ENCODE measurements at places on chromosomes 6 and 20.

DNA sequence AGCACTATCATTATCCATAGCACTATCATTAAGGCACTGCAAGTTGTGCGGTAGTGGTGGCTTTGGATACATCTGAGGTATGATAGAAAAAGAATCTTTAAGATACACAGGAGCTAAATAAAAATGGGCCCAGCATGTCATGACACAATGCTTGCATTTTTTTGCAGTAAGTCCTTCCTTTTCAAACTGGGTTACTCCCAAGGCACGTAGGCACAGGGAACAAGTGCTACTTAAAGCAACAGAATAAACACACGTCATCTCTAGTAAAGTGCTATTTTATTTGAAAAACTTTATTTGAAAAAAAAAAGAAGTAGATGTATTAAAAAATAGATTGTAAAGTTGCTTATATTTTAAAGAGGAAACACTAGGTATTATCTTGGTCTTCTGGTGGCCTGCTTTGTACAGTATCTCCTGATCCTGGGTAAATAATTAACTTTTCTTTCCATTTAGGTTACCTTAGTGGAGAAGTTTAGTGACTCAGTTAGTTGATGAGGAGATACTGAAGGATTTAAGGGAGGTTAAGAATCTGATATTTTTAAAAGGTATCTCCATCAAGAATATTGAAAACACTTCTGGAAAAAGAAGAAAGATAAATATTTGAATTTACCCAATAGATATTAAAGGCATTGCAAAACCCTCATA lies 129.6 kb downstream of the EDN1 start:
- DNase-seq: no peak

- DNase-seq: peak; percentile 28
Observed at GRCh38 chr6:37433657-37434271, 743 bp downstream of the CMTR1 start.

- no peak for DNase-seq
Observed at GRCh38 chr6:170091000-170091638, 199.8 kb downstream of the DLL1 start.

- no peak for DNase-seq
Observed at GRCh38 chr6:28060405-28060804, 20.0 kb upstream of the ZNF165 start.

DNA sequence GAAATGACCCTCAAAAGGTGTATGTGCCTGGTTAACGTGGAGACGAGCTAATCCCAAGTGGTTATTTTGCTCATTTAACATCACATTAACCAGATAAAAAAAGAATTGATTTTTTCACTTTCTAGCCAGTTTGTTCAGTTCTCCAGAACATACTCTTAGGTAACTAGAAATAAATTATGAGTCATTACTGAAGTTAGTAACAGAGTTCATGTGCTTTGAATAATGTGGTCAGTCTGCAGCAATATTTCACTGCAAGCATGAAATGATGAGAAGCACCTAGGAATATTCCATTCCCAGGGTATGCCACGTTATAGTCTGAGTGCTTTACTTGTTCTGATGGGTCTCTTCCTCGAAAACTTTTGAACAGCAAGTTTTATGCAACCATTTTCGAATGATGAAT lies 138.3 kb upstream of the INSM1 start:
- no peak for DNase-seq

DNA sequence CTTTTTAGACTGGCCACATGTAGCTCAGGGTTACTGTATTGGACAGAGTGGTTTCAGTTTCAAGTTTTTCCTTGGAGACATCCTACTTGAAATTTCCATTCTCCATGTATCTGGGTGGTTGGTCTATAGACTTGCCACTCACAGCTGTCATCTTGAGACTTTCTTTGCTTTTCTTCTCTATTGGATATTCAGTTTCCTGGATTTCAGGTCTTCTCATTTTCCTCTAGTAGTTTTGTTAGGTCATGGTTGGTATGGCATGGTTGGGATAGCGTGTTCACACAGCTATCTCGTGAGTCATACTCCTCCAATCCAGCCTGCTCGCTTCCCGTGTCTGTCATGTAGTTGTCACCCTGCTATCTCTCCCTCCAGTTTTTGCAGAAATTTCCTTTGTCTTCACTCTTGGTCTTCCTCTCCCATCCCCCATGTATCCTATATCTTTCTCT lies 48.3 kb downstream of the PTPN1 start:
- no peak for DNase-seq

- no peak for DNase-seq
Observed at GRCh38 chr20:14521436-14521835, 184.0 kb upstream of the FLRT3 start.

DNA sequence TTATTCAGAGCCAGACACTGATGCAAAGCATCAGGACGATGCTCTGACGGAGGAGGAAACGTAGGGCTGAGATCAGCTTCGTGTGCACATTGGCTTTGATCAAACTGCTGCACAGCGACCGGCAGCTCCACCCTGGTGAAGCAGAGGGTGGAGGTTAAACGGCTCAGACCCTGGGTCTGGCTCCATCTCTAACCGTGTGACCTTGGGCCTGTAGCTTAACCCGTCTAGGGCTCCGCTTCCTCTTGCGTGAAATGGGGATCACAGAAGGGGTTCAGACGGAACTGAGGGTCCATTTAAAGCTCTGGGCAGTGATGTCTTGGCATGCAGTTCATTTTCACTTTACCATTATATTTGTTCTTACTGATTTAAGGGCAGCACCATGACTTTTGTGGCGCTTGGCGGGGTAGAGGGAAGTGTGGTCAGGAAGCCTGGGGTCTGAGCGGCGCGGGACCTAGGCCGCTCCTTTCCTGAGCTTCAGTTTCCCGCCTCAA lies 644 bp downstream of the RBL1 start:
- no peak for DNase-seq

DNA sequence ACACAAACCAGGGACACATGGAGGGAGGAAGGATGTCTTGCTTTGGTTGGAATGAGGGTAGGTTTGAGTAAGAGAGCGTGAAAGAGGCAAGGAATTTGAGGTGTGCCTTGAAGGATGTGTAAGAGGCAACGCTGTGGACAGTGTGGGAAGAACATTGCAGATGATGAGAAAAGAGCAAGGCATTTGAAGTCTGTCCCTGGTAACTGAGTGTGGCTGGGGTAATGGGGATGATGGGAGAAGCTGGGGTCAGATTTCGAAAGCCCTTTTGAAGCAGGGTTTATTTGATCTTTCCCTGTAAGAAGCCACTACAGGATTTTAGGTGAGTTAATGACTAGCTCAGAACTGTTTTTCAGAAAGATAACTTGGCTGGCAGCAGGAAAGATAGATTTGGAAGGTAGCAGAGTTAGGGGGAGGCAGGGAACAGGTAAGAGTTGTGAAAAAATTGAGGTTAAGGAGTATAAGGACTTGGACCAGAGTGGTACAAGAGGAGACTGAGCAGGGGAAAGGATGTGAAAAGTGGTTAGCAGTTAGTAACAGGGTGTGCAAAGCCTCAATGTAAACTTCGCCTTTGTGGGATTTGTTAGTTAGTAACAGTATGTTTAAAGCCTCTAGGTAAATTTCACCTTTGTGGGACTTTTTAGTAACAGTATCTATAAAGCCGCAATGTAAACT lies 17.7 kb downstream of the UTRN start:
- DNase-seq: no peak

GRCh38 chr20:24934101-24934661 lies 14.9 kb upstream of the CST7 start:
- DNase-seq: no peak

DNA sequence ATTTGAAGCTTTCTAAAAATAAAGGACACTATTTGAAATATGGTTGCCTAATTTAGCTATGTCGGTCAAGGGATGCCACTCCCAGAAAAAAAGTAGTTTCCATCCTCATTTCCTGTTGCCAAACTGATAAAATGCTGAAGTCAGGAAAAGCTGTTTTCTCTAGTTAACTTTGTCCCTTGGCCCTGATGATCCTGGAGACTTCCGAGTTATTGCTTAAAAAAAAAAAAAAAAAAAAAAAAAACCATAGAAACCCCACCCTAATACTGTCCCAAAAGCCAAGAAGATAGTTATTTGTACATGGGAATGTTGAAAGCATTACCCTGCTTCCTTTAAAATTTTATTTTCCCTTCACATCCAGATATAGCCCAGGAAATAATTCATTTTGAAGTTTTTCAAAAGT lies 236.7 kb downstream of the SOD2 start:
- DNase-seq: no peak

DNA sequence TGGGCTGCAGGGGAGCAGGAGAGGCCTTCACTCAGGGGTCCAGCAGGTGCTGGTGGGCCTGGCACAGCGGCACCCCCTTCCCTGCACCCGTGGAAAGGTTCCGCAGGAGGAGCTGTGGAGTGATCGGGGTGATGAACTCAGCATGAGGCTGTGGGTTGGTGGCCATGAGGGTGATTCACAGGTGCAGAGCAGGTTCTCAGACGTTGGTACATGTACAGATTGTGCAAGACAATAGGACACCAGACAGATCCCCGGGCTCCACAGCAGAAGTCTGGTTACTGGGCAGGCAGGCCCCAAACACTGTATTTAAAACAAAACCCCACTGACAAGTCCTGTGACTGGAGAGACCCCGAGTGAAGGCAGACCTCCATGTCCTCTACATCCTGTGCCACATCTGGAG lies 151.6 kb upstream of the CDH4 start:
- DNase-seq: no peak

DNA sequence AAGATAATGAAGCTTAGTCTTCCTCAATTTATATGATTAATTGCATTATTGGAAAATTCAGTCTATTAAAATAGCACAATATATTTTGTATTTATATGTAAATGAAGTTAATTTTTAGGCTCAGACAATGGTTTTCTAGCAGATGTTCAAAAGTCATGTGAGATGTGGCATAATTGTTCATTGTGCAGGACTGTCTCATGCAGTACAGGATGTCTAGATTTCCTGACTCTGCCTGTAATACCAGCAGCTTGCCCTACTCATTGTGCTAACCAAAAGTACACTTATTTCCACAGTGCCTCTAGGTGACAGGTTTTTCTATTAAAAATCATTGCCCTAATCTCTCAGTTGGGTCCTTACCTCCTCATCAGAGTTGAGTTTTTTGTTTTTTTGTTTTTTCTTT lies 12.4 kb downstream of the RALGAPB start:
- no peak for DNase-seq

DNA sequence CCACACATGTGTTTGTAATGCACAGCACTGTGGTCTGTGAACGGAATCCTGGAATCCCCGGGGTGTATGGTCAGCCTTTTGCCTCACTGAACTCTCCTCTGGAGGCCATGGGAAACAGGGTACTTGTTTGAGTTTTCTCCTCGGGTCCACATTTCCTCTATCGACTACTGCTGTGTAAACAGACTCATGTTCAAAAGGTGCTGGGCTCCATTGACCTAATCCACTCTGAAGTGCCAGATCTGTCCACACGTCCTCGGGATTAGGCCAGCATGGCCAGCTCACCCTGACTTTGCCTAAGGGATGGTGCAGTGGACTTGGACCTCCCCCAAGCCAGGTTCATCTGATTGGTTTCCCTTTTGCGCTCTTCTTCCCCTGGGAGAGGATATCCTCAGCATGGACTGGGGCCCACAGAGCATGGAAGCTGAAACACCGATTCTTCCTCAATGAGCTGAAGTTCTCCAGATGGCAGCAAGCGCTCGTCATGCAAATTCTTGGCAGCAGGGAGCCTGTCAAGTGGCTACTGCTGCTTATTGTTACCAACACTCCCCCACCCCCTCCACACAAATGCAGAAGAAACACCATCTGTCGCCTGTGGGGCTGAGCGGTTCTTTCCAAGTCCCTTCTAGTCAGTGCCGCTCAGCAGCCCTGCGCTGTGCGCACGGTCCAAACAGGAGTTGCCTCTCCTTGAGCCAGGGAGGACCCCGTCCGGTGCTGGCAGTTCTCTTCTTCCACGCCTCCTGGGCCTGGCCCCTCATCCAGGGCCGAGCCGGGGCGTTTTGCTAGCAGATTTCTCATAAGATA lies 292.6 kb upstream of the MARCKS start:
- peak; percentile 32 for DNase-seq

DNA sequence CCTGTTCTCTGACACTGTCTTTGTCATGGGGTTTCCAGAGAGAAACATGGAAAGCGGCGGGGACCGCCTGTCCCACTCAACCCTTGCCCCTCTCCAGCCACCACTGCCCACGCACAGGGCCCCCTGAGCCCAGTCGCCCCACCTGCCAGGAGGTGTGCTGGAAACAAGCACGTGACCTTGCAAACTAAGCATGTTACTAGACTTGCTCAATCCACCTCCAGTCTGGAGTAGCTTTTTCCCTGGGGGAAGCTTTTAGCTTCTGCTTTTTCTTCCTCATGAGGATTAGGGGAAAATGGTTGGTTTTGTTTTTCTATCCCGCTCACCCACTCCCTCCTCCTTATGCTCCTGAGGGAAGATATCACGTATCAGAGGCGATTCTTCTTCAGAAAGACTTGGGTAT lies 105.7 kb downstream of the PLEKHG1 start:
- no peak for DNase-seq

- no peak for DNase-seq
Observed at GRCh38 chr6:183668-184067, 108.6 kb upstream of the DUSP22 start.

DNA sequence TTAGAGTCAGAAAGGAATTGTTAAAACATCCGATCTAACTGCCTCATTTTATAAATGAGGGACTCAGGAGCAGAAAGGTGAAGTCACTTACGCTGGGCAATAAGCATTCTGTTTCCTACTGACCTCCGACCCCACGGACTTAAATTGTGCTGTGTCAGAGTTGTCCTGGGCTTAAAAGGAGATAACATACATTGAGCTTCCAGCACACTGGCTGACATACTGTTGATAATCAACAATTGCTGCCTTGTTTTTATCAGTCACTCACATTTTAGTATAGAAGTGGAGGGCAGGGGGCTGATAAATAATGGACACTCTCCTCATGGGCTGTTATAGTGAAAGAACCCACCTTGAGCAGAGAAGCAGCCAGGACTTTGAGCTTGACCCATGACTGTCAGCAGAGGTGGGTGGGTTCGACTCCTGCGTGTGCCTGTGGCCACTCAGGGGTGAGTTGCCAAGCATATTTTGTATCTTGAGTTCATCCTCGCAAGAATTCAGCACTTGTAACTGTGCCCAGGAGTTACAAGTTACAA lies 166.5 kb upstream of the JARID2 start:
- DNase-seq: no peak

- no peak for DNase-seq
Observed at GRCh38 chr6:50681213-50681824, 32.0 kb upstream of the TFAP2D start.

GRCh38 chr6:110528930-110529325 lies 52.5 kb upstream of the SLC22A16 start:
- DNase-seq: no peak

DNA sequence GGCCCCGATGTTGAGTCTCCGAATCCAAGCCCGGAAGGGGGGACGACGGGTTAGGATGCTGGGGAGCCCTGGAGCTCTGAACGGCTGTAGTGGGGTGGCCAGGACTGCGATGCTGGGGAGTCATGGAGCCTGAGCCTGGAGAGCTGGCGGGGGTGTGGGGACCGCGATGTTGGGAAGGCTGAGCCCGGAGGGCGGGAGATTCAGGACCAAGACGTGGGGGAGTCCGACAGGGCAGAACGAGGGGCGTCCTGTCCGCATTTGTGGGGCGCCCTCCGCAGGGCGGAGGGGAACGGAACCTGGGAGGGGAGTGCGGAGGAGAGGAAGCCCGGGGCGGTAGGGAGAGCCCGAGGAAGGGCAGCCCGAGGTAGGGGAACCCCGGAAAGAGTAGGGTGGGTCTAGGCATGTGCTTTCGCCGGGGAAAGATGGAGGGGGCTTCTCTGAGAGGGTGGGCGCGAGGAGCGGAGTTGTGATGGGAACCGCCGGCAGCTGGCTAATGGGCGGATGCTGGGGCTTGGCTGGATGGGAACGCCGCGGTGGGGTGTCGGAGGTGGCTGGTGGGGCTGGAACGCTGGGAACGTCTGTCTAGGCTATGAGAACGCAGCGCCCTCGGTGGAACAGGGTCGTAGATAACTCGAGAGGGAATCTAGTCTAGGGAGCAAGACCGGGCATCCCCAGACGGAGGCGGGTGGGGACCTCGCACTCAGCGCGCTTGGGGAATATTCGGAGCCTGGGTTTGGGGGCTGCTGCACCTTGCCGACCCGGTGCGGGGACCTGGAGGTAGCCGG lies 684 bp downstream of the PAQR8 start:
- no peak for DNase-seq
